ENCODE measurements at places on chromosomes 4 and X.

DNA sequence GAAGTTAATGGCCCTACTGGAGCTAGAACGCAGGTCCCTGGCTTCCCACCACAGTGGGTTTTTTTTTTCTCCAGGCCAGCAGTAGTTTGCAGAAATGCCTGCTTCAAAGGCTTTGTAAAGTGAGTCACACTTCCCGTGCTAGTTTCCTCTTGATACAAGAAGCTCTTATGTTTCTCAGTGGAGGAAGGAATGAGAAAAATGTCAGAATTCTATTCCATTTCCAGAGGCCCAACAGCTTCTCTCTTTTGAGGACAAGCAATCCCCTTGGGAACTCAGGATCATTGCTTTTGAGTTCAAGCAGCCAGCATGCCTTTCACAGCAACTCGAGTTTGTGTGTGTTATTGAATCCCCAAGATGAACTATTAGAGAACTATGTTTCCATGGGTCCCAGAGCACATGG is 134.3 kb downstream of the GUCY2F start:
- no peak for ATAC-seq

DNA sequence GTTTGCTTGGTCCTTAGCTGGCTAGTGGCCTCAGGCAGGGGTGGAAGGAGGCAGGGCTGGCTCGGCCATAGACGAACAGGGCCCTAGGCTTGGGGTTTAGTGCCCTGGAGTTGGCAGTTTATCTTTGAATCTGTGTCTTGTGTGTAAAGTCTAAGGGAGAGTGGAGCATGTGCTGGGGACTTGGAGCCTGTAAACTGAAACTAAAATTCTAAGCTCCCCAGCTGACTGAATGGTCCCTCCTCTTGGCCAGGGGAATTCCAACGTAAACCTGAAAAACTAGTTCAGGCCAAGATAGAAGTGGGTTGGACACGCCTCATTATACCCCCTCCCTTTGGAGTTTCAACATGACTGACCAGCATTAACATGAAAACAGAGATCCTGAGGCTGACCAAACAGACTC is 46.1 kb upstream of the GPR78 start:
- ATAC-seq = peak; percentile 90

DNA sequence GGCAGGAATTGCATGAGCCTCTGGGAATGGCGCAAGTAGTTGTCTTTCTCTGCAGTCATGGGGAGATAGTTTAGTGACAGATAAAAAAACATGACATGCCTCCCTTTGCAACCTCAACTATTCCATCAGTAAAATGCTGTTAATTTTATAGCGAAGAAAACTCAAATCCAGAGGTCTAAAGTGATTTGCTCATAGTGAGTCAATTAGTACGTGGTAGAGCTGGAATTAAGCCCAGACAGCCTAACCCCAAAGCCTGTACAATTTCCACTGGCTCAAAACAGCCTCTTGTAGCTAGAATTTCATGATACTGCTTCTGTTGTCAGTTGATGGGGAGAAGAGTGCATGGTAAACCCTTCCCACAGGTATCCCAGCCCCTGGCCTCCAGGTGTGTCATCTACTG is 81.3 kb upstream of the TRPC5 start:
- no peak for ATAC-seq

DNA sequence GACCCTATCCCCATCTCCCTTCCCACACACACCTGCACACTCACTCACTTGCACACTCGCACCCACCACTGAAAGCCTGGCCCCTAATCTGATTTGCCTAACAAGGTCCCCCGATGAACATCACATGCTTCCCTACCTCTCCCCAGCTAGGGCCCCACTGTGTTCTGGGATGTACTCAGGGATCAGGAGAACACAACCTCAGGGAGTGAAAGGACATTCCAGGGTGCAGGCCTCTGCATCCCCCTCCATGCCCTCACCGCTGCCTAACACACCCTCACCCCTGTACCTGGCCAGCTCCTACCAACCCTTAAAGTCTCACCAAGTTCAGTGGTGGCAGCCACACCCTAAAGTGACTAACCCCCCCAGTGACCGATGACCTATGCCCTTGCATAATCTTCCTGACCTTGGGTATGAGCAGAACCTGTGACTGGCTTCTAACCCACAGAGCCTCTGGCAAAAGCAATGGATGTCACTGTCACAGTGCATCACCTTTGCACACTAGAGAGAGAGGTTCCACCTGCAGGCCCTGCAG is 2.4 kb upstream of the AFAP1 start:
- no peak for ATAC-seq

DNA sequence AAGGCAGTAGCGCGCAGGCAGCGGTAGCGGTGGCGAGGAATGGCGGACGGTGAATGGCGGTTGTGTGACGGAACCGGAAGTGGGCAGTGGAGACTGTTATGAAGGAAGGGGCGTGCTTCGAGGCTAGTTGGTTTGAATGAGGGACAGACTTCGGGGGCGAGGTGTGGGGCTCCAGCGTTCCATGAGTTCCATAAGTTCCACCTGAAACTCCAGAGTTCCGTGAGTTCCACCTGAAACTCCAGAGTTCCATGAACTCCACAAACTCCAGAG is 70.2 kb downstream of the FAM47C start:
- no peak for ATAC-seq

GRCh38 chr4:76802236-76803021 is 95.5 kb downstream of the SOWAHB start:
- ATAC-seq = no peak

DNA sequence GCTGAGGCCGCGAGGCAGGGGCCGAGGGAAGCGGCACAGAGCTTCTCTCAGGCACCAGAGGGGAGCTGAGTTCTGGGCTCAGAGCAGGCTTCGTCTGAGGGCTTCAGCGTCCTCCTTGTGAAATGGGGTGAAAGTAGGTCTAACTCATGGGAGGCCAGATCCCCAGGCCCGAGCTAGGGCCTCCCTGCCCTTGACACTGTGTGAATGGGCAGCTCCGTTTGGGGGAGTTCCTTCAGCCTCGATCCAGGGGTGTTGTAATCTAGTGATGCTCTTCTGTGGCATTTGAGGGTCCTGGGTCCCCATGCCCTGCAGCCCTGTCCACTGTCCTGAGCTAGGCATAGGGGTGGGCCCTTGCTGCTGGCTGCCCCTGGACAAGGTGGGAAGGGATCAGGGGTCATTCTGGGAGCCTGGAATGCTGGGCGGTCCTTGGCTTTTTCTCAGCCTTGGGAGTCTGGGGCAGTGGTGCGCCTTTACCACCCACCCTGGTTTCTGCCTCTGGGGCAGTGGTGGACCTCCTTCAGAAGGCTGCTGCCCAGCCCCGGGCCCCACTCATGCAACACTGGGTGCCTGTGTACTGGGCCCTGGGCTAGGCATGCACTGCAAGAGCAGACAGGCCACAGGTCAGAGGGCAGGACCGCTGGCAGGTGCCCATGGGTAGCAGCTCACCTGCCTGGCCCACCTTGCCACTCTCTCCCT is 4.1 kb downstream of the SH3BP2 start:
- no peak for ATAC-seq

DNA sequence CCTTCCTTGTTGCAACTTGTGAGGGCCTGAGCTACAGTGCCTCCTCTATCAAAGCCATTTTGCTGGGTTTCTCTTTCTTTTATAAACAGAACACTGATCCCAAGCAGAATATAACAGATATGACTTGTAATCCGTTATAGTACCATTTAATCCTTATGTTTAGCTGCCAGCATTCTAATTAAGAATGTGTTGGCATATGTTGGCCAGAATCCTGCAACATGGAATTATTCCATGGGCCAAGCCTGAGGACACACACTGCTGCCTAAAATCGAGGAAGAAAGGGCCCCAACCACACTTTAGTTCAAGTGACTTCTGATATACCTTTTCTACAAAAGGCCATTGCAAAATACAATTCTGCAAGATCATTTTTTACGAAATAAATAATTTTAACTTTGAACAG is 28.0 kb downstream of the PALLD start:
- no peak for ATAC-seq

GRCh38 chrX:46436744-46437143 is 108.5 kb downstream of the ZNF674 start:
- ATAC-seq = no peak

GRCh38 chr4:33722800-33723516 is 2521.4 kb downstream of the ARAP2 start:
- no peak for ATAC-seq

GRCh38 chr4:34196375-34196774 is 2047.9 kb downstream of the ARAP2 start:
- no peak for ATAC-seq

GRCh38 chr4:111068883-111069282 is 446.0 kb upstream of the PITX2 start:
- no peak for ATAC-seq

GRCh38 chrX:12770440-12770839 is 20.8 kb upstream of the PRPS2 start:
- peak; percentile 20 for ATAC-seq

GRCh38 chr4:20288047-20288650 is 36.4 kb downstream of the SLIT2 start:
- no peak for ATAC-seq

GRCh38 chr4:109977854-109978501 is 65.3 kb downstream of the EGF start:
- ATAC-seq = peak; percentile 84

DNA sequence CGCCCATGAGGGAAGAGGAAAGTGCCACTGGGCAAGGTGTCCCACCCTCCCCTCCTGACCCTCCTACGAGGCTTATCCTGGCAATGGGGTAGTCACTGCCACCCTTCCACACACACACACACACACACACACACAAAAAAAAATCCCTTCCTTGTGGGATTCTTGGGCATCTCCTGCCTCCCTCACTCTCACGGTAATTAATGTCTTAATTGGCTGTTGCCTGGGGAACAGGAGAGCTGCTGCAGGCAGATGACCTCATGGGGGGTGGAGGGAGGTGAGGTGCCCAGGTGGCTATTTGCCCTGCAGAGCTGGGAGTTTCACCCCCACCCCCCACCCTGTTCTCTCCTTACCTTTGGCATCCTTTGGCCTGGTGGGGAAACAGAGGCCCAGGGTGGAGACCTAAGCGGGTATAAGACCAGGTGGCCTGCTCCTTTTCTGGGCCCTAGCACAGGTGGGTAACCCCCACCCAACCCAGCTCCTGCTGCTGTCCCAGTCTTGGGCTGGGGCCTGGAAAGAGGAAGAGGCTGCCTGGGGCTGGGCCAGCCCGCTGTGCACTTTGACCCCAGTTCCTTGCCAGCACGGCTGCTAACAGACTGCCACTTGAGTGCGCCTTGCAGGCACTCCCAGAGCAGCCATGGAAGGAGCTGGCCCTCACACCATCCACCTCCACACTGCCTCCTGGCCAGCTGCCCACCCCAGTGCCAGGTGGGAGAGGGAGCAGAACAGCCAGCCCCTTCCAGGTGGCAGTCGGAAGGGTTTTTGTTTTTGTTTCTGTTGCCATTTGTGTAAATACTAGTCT is 12.6 kb downstream of the EFNB1 start:
- ATAC-seq = no peak

- ATAC-seq = no peak
Measured at GRCh38 chr4:26369132-26369531, 48.3 kb downstream of the RBPJ start.

DNA sequence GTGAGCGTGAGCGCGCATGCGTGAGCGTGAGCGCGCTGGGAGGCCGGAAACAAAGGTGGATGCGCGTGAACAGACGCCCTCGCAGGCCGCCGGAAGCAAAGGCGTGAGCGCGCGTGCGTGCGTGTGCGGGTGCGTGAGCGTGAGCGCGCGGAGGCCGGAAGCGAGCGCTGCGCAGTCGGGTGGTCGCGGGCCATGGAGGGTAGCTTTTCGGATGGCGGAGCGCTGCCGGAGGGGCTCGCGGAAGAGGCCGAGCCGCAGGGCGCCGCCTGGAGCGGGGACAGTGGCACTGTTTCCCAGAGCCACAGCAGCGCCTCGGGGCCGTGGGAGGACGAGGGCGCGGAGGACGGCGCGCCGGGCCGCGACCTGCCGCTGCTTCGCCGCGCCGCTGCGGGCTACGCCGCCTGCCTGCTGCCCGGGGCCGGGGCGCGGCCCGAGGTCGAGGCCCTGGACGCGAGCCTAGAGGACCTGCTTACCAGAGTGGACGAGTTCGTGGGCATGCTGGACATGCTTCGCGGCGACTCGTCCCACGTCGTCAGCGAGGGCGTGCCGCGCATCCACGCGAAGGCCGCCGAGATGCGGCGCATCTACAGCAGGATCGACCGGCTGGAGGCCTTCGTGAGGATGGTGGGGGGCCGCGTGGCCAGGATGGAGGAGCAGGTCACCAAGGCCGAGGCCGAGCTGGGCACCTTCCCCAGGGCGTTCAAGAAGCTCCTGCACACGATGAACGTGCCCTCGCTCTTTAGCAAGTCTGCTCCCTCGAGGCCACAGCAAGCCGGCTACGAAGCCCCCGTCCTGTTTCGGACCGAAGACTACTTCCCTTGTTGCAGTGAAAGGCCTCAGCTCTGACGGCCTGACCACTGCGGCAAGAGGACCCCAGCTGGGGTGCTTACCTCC is at the start of gene BLOC1S4:
BLOC1S4 (plus strand) TSS at position 157 of the 894 bp plus-strand sequence; CDS start at position 193, 36 bp downstream.
- peak; percentile 89 for ATAC-seq

GRCh38 chr4:118994030-118994429 is 105.4 kb downstream of the SYNPO2 start:
- ATAC-seq = no peak

DNA sequence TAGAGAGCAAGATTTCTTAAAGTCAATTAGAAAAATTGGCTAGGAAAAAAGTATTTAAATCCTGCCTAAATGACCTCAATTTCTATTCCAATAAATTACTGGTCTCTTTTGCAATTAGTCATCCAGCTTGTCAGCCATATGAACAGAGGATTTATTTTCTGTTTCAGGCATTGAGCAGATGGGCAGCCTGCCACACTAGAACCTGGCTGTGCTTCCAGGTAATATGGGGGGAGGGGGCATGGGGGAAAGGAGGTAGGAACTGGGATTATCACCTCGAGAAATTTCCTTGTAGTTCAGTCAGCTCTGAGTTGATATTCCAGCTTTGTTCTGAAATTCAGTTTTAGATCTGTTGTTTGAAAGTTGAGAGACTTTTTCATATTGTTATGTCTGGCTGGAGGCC is 206.3 kb upstream of the LCORL start:
- no peak for ATAC-seq

GRCh38 chr4:168805341-168805740 is 204.7 kb downstream of the CBR4 start:
- no peak for ATAC-seq

GRCh38 chr4:151887816-151888180 is 127.0 kb upstream of the GATB start:
- ATAC-seq = no peak

- ATAC-seq = peak; percentile 72
Measured at GRCh38 chr4:169314906-169315305, 44.1 kb upstream of the SH3RF1 start.

GRCh38 chrX:14228611-14229010 is 198.9 kb upstream of the GEMIN8 start:
- ATAC-seq = no peak

DNA sequence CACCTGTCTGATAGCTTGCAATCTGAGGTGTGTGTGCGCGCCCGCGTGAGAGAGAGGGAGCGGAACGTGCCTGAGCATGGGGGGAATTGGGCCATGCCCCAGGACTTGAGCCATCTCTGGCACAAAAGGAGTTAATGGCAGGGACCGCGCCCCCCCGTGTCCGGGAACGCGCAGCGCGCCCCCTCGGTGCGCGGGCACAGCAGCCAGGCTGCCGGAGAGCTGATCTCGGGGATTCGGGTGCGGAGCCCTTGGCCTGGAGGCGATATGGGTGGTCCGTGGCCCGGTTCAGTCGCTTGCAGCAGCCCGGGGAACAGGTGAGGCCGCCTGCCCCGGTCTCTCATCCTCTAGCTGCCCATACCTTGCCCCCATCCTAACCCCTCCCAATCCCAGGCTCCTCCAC is at the start of gene NLGN3:
NLGN3 (plus strand) TSS at position 191 of the 400 bp plus-strand sequence. CDS start 2,909 bp downstream, outside the sequence.
- ATAC-seq = peak; percentile 10

GRCh38 chrX:72634331-72634730 is 61.7 kb upstream of the HDAC8 start:
- no peak for ATAC-seq

GRCh38 chrX:50483283-50483682 is 12.7 kb upstream of the DGKK start:
- ATAC-seq = no peak

GRCh38 chrX:10183760-10184159 is 27.0 kb downstream of the CLCN4 start:
- no peak for ATAC-seq
